Esophagus squamous epithelium (tissue), 5 donors: ENCODE measurements at places on chromosomes 6 and 20.

GRCh38 chr20:62358171-62359042, 8.7 kb downstream of the LAMA5 start:
- no peak for DNase-seq

- no peak for DNase-seq
These were observed 14.7 kb downstream of the FKBP1A start for GRCh38 chr20:1377984-1378734.

DNA sequence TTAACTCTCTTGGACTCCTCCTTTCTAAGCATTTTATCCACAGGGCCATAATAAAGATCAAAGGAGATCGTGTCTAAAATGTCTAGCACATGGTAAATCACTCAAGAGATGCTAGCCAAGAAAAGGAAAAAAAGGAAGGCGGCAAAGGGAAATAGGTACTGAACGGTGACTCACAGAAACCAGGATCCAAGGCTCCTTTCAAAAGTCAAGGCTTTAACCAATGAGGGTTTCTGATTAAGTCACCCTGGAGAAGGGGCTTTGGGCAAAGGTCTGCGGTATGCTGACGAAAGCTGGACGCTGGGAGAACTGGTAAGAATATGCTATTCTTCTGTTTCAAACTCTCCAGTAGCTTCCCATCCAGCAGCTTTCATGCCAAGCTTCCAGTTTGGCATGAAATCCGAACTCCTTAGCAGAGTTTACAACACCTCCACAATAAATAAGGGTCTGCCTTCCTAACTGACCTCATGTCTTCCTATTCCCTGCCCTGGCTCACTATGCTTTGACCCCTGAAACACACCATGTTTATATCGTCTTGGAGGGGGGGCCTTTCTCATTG, 1.0 kb downstream of the TOMM34 start:
- DNase-seq, result no peak

DNA sequence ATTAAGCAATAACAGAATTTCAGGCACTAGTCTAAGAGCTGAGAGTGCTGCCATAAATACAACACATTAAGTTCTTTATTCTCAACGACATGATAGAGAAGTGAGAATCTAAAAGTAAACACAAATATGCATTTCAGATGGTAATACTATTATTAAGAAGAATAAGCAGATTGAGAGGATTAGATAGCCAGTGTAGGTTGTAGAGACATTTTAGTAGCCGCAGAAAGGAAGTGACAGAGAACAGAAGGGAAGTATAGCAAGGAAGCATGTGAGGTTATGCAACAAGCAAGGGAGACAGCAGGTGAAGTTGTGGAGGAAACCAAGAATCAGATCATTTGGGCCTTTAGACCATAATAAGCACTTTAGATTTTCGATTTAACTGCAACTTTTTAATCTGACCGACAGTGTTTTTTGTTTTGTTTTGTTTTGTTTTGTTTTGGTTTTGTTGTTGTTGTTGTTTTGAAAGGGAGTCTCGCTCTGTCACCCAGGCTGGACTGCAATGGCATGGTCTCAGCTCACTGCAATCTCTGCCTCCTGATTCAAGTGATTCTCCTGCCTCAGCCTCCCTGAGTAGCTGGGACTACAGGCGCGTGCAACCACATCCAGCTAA, 737.0 kb upstream of the ADGRB3 start:
- no peak for DNase-seq

GRCh38 chr20:53926428-53927028, 143.9 kb downstream of the BCAS1 start:
- no peak for DNase-seq

GRCh38 chr6:106117579-106117978, 31.4 kb downstream of the PRDM1 start:
- DNase-seq, result no peak
